ENCODE measurements at places on chromosomes 2 and 18.

DNA sequence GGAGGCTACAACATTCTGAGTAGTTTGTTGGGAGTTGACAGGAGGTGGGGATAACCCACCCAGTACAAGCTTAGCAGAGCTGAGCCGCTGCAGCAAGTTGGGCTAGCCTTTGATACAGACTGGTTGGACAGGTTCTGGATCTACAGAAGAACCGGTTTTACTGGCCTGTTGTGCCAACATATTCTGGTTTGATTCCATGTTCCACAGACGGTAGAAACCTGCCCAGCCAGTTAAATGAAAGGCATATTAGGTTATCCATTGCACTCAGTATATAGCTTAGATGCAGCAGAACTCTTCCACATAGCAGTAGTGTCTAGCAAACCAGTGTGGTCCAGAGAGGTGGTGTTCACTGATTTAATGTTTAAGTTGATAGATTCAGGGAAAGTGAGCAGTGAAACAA, 19.3 kb upstream of the RBBP8 start:
- no peak for DNase-seq

DNA sequence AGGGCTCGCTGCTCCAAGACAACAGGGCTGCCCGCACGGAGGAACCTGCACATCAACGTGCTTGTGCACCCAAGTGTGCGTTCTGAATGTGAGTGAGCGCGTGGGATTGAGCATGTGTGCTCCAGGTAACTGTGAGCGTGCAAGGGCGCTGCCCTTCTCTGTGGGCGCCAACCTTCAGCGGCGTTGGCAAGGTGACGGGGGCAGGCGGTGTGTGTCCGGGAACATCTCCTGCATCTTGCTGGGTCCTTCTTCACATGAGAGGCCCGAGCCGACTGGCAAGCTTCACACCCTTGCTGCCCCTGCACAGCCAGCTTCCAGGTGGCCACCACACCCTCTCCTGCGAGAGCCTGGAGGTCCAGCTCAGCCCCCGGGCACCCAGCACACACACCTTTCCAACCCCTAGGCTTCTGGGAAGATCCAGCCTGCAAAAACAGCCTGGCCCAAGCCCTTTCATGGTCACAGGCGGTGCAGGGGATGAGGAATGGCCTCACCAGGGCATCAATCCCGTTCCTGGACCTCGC, 220.9 kb downstream of the HDAC4 start:
- DNase-seq, result no peak

DNA sequence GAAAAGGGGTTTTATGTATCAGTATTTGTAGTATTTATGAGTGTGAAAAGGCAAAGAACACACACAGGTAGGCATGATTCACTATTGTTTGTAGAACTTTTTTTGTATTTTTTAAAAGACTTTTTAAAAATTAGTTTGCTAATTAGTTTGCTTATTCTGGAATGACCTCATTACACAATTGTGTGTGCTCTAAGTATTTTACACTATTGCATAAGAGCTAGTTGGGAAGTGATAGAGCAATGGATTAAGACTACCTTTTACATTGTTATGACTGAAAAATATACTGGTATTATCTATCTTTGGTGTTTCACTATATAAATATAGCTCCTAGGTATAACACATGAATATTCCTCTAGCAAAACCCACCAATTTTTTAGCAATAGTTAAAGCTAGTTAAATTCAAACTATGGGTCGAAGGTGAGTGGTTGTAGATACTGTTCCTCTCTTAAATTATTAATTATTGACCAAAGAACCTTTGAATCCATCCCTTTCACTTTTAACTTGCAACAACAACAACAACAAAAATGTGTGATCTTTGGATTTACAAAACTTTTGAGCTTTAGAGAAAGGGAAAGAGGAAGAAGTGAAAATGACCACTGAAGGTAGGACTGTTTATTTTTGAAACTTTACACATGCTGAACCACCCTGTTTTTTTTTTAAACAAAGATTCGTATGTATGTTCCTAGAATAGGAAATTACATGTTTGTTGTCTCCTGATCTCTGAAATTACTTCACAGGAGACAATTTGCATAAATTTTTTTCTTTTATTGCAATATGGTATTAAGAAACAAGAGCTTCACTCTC, 18.7 kb downstream of the ITPRID2 start:
- DNase-seq, result no peak

- no peak for DNase-seq
Measured at GRCh38 chr18:5507756-5508155, 36.0 kb downstream of the EPB41L3 start.

DNA sequence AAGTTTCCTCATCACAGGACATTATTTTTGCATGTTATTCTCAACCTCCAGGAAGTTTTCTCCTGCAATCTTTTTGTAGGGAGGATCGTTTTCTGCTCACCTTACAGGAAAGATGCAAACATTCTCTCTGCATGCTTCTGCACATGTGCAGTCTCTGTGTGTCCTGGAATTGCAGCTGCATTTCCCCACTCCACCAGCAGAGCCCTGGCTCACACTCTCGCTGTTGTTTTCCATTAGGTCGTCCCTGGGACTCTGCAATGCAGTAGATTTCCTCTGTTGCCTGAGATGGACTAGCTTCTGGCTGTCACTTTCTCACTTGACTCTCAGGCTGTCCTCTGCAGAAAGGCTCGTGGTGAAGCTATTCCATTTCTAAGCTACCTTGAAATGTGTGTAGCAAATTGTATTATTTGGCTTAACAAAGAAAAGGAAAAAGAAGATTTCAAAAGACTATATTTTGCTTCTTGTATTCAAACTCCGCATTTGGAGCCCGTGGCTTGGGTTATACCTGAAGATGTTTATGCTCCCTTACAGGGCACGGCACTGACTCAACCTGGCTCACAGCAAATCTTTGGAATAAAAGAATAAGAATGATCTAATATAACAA, 346.7 kb downstream of the RAD51AP2 start:
- DNase-seq, result no peak

- DNase-seq, result no peak
Measured at GRCh38 chr2:60652832-60653340, 99.4 kb upstream of the BCL11A start.

DNA sequence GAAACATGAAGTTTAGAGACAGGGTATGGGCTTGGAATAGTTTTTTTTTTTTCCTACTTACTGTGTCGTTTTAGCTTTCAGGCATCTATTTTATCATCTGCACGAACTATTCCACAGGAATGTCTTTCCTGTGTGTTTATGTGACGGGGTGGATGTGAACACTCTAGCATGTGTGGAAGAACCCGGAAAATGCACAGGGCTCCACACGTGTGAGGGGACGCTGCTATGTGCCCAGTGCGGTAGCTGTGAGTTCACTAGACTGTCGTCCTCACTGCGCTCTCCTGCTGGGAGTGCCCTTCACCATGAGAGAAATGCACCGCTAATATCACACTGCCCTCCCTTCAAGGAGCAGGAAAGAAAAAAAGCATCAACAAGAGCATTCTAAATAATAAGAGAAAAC, 250.8 kb upstream of the PXDN start:
- DNase-seq, result no peak

GRCh38 chr2:101967826-101968513, 23.8 kb upstream of the IL1R2 start:
- no peak for DNase-seq

DNA sequence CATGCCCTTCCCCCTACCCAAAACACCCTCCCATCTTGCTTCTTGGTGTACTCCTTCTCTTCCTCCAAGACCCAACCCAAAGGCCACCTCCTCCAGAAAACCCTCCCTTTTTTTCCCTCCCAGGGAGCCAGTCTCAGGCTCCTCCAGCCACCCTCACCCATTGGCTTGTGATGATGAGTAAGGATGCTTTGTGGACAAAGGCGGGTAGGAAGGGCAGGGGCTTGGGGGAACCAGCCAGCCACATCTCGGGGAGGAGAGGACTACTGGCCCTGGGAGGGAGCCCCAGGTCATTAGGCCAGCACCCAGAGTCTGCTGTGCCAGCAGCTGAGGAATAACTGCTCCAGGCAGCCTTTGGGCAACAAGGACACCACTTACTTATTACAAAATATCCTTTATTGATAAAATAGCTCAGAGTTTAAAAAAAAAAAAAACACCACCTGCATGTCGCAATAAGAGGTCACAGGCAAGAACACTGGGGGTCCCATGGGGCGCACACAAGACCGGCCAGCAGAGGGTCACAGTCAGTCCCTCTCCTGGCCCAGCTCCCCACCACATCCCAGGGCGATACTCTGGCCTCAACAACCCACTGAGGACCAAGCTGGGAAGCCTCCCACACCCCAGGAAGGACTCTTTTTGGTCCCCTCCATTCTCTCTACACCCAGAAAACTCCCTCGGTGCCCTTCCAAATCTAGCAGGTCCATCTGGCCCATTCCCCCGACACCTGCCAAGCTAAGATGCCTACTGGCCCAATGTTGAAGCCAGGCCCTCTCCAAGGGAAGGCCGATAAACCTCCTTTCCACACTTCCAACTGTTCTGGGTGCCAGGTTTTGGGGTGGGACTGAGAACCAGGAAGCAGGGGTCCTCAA, 3.6 kb downstream of the ADRA2B start:
- DNase-seq, result peak; percentile 11

- peak; percentile 28 for DNase-seq
Measured at GRCh38 chr2:134178138-134178877, 75.6 kb upstream of the MGAT5 start.

- no peak for DNase-seq
Measured at GRCh38 chr2:163779970-163780597, 44.3 kb upstream of the FIGN start.

DNA sequence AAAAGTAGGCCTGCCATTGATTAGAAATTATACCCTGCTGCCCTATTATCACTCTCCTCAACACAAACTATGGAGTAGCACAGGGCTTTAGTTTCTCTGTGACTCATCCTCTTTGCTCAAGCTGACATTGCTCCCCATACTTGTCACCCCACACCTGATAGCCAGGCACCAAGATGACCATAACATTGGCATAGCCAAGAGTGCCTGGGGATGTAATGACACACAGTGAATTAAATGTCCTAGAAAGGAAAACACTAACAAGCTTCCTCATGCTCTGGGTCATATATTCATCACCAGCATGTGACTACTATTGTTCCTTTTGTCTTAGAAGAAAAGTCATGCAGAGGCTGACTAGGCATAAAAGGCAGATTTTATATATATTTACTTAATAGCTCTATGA, 137.8 kb upstream of the RND3 start:
- no peak for DNase-seq

DNA sequence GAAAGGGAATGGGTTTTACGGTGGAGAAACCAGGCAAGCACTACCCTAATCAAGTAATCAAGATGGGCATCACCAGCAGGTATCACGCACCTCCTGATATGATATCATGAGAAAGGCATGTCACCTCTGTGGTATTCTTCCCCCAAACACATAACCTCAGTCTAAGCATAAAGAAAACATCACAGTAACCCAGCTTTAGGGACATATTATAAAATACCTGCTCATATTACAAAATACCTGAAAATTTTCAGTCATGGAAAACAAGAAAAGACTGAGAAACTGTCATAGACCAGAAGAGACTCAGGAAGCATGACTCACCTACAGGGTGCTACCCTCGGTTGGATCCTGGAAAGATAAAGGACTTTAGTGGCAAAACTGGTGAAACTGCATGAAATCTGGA, 30.5 kb downstream of the GCKR start:
- no peak for DNase-seq

GRCh38 chr18:48068916-48069445, 138.5 kb upstream of the SMAD2 start:
- no peak for DNase-seq
